ENCODE measurements at places on chromosomes 1 and 21.

GRCh38 chr21:32240851-32241687 is 37.8 kb downstream of the MIS18A start:
- DNase-seq: peak; percentile 69

GRCh38 chr1:39833121-39833520 is 44.5 kb upstream of the BMP8B start:
- no peak for DNase-seq

- no peak for DNase-seq
Measured at GRCh38 chr1:171509191-171509590, 23.9 kb downstream of the PRRC2C start.

GRCh38 chr1:231431665-231432415 is 9.8 kb upstream of the EGLN1 start:
- DNase-seq: no peak

DNA sequence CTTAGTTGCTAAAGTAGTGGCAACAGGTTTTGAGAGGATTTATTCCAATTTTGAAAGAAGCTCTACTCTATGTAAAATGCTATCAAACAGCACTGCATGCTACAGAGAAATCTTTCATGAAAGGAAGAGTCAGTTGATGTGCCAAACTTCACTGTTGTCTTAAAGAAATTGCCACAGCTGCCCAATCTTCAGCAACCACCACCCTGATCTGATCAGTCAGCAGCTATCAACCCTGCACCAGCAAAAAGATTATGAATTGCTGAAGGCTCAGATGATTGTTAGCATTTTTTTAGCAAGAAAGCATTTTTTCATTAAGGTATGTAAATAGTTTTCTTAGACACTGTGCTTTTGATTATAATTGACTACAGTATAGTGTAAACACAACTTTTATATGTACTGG is 49.6 kb downstream of the SLC9C2 start:
- no peak for DNase-seq

DNA sequence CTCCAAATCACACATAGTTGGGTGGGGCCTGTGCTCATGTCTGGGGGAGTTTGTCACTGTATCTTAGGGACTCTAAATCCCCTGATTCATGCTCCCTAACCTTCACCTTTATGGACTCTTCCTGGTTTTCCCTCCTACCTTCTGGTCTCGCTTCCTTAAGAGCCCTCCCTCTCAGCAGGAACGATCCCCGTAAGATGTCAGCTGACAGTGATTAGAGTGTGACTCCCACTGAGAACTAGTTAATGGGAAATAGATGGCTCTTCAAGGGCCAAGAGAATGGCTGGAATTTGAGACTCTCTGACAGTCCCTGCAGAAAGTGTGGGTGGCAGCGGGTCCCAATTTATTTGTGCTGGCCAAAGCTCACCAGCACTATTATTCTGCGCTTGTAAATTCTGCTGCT is 22.0 kb downstream of the LYPD8 start:
- DNase-seq: no peak

DNA sequence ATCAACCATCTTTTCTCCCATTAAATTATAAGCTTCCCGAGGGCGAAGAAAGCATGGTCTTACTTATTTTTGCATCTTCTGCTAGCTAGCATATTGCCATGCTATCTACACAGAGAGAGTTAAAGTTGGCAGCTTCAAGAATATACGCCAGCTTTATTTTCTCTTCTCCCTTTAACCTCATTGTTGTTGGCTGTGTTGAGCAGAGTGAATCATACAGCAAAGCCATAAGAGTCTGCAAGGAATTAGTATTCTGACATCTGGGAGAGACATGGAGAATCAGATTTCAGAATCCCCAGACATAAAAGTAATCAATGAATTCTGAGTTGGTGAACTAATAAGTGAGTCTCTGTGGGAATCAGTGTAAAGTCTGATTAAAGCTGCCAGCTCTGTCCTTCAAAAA is 649.6 kb upstream of the PTBP2 start:
- DNase-seq: no peak

GRCh38 chr1:57262472-57262871 is 161.4 kb downstream of the DAB1 start:
- no peak for DNase-seq

DNA sequence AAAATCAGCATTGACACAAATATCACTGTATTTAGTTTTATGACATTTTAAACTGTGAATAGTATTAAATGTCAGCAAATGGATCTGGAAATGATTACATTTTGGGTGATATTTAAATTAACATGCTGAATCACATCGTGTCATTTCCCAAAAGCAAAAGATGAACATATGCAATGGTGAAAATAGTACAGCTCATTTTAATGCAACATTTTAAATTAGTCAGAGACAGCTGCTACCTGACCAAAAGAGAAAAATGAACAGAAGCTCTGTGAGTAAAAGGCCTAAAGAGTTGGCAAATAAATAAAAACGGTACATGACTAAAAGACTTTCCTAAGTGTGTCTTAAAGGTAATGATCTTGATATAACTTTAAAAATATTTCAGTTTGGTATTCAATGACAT is 86.0 kb upstream of the GNG4 start:
- no peak for DNase-seq

DNA sequence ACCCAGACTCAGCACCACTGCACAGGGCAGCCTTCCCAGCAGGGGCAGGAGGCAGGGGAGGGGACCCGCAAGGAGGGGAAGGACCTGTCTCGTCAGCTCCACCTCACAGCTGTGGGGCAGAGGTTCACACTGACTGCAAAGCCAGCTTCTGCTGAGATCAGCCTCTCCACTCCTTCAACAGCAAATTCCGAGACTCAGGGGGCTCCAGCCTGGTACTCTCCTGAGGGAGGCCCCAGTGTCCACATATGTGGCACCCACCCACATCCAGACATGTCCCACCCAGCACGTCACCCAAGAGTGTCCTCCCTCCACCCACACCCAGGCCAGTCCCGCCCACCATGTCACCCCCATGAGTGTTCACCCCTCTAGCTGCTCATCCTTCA is 329.5 kb downstream of the NPHP4 start:
- DNase-seq: no peak

DNA sequence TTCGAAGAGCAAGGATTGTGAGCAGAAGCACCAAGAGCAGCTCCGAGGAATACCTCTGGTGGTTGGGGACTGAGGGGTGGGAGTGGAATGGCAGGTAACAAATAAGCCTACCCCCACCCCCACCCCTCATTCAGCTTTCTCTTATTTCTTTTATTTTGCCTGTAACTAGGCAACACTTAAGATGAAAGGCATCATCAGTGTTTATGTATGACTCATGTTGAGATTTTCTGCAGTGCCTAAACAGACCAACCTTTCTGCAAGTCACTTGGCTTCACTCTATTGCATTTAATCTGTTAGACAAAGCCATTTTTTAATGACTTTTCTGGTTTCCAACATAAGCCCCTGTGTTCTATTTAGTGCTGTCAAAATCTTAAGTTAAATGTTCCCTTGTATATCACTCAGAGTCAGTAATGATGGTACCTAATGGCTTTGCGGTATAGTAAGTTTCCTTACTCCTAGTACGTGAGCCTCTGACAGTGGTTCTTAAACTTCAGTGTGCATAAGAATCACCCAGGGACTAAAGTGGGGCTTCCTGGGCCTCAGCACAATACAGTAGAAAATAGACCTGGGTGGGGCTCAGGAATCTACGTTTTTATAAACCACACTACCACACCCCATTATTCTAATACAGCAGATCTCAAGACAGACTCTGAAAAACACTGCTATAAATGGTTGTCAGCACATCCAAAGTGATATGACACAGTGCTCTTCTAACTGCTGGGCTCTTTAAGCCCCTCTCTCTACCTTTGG is 19.9 kb downstream of the CASQ2 start:
- DNase-seq: no peak

DNA sequence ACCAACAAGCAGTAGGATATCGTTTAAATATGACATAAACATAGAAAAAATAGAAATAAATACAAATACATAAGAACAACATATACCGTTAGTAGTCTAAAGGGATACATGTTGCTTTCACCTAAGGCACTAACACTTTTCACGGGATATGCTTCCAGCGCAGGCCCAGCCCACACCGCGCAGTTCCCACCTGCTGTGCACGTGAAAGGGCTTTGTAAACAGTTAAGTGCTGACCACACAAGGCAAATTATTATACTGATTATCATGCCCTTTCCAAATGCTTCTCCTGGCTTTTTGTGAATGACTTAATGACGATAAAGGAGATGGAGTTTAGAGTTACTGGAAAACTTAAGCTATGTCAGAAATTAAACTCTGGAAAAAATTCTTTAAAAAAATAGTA is 11.3 kb upstream of the IL22RA1 start:
- no peak for DNase-seq

GRCh38 chr21:36915014-36915695 is 51.3 kb downstream of the HLCS start:
- no peak for DNase-seq

- DNase-seq: no peak
Measured at GRCh38 chr1:70504176-70504820, 93.2 kb downstream of the CTH start.

- DNase-seq: no peak
Measured at GRCh38 chr1:244137725-244138124, 86.6 kb downstream of the ZBTB18 start.

GRCh38 chr21:41418956-41419680 is 6.9 kb upstream of the MX1 start:
- no peak for DNase-seq

- no peak for DNase-seq
Measured at GRCh38 chr1:25774921-25775771, 24.8 kb upstream of the SELENON start.

GRCh38 chr1:110778821-110779220 is 94.1 kb upstream of the CD53 start:
- no peak for DNase-seq

- no peak for DNase-seq
Measured at GRCh38 chr1:31931593-31932225, 6.5 kb downstream of the PTP4A2 start.

GRCh38 chr1:180609643-180610555 is 21.9 kb upstream of the XPR1 start:
- no peak for DNase-seq

Measured in LNCaP clone FGC (cell line).